Fibroblast of skin of back (primary cell): ENCODE measurements at places on chromosomes 6 and 20.
A peak's percentile ranks its signal among the peaks of the same experiment; 100 is the strongest.

DNA sequence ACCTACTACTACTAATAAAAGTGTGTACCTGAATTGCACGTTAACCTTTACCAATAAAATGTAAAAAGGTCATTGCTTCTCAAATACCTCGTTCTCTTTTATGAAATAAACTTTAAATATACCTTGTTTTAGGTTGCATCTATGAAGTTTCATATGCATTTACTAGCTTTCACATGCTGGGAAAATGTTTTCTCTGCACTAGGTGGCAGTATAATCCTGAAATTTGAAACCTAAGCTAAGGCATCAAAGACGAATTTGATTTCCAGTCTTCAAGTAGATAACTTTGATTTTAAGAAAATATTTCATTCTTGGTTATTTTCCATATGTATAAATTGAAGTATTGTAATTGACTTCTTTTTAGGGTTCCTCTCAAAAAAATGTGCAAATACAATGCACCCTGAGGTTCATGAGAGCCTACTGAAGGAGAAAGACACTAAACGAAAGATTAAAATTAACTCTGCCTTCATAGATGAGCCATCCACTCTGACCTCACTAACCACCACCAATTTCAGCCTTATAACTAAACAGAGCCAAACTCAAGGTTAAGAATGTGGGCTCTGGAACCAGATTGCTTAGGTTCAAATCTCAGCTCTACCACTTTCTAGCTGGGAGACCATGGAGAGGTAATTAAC lies 7.3 kb upstream of the COL9A1 start:
- peak; percentile 37 for DNase-seq

DNA sequence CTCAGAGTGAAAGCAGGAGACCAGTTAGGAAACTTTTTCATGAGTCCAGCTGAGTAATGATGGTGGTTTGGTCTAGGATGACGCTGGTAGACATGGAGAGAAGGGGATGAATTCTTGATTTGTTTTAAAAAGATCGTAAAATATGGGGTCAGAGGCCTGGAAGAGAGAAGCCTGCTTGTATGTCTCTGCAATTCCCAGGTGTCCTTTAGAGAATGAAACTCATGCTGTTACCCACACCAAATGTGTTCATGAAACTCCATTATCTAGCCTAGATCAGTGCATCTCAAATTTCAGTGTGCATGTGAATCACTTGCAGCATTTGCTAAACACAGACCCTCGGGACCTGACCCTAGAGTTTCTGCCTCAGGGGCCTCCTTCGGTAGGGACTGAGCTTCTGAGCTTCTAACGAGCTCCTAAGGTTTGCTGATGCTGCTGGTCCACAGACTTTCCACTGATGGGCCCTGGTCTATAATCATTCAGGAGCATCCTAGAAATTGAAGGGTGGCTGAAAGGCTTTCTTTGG lies 302.0 kb upstream of the PLCB4 start:
- no peak for DNase-seq

GRCh38 chr6:166105341-166106075 lies 62.1 kb downstream of the TBXT start:
- DNase-seq, result no peak

GRCh38 chr6:32086661-32087573 lies 22.2 kb downstream of the TNXB start:
- peak; percentile 76 for DNase-seq

GRCh38 chr6:7970616-7971015 lies 60.0 kb upstream of the TXNDC5 start:
- DNase-seq, result no peak

GRCh38 chr6:166437661-166438060 lies 54.9 kb upstream of the MPC1 start:
- DNase-seq, result no peak

DNA sequence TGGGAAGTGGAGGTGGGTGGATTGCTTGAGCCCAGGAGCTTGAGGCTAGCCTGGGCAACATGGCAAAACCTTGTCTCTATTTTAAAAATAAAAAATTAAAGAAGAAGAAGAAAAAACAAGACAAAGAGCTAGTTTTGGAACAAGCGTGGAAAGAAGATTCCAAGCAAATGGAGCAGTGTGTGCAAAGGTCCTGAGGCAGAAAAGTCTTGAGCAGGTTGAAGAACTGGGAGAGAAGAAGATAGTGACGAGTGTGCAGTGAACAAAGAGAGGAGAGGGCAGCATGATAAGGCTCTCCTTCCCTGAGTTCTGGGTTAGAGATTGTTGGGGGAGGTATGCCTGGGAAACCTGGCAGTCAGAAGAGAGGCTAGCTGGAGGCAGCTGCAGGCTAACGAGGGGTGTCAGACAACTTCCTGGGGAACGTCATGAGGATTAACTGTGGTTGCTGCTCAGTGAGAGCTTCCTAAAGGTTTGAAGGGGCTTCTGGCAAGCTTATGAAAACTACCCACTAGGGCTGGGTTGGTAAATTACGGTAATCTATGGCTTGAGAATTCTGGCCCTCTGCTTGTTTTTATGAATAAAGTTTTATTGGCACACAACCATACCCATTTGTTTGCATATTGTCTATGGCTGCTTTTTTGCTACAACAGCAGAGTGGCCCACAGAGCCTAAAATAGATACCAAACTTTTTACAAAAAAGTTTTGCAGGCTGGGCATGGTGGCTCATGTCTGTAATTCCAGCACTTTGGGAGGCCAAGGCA lies 128.9 kb downstream of the ZFP64 start:
- DNase-seq, result no peak

DNA sequence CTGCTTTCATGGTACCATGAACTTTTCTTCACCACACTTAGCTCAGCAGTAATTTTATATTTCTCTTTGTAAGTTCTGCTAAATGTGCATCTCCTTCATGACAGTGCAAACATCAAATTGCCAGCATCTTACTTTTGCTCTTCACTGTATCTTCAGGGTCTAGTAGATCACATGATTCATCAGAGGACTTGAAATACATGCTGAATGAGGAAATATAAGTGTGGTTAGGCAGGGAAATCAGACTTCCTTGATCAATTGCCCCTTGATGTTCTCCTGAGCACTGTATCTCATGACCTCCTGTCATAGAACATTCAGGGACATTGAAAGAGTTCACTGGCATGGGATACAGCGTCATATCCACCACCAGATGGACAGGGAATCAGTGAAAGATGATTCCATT lies 25.3 kb upstream of the POLR1H start:
- no peak for DNase-seq

DNA sequence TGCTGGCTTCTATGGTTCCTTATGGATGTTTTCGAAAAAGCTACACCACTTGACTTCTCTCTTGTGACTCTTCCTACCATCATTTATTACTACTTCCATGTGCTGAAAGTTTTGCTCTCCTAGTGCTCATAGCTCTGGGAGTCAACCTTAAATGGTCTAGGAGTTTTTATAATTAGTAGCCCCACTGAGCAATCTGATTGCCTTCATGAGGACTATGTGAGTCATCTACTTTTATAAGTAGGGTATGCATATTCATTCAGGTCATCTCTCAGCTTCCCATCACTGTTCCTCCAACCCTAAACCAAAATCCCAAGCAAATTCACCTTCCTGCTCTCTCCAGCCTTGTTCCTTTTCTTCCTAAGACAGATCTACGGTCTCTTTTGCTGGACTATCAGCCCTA lies 17.4 kb upstream of the FAXC start:
- DNase-seq, result no peak

GRCh38 chr20:44354979-44355497 lies 461 bp upstream of the HNF4A start:
- no peak for DNase-seq

DNA sequence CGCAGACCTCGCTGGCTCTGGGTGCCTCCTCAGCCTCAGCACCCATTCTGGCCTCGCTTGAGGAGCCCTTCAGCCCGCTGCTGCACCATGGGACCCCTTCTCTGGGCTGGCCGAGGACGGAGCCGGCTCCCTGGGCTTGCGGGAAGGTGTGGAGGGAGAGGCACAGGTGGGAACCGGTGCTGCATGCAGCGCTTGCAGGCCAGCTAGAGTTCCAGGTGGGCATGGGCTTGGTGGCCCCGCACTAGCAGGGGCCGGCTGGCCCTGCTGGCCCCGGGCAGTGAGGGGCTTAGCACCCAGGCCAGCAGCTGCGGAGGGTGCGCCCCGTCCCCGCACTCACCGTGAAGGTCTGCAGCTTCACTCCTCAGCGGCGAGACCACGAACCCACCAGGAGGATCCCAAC lies 30.4 kb downstream of the DEFB114 start:
- DNase-seq, result no peak

DNA sequence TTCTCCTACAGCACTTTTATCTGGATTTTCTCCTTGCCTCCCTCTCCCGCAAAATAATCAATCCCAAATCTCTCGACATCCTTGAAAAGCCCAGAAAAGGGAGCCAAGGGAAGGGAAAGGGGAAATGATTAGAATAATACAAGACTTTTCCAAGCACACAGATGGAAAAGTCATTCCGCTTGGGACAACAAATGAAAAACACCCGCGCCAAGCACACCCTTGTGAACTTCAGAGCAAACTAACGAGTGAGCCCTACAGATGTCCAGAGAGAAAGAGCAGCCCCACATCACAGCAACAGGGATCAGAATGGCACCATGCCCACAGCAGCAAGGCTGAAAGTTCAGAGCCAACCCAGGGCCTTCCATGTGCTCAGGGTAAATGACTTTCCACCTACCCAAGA lies 49.6 kb downstream of the NINL start:
- DNase-seq, result no peak

DNA sequence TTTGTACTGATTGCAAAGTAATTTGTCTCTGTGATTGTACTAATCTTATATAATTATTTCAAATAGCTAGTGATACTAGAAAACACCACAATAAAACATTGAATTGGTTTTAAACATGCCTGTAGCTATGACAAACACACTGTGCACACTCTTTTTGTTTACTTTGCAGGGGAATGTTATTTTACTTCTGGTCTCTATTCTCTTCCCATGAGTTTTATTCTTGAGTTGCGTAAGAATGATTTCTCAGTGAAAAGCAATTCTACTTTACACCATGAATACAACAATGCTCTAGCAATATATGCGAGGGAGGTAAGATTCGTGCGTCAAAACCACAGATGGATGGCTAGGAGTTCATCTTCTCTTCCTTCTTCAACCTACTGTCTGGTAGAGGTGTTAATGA lies 68.4 kb upstream of the PHACTR1 start:
- DNase-seq, result no peak

DNA sequence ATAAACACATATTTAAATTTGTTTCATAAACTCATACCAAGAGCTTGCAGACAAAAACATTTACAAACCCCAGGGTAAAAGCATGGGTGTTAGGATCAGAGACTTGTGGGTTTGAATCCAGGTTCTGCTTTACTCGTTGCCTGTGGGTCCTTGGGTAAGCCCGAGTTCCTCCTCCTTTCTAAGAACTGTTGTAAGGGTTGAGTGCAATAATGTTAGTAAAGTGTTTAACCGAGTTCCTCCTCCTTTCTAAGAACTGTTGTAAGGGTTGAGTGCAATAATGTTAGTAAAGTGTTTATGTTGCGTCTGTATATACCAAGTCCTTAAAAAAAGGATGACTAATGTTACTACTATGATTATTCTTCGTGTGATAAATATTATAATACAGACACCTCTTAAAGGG lies 18.7 kb downstream of the CCDC170 start:
- DNase-seq, result no peak

GRCh38 chr20:16438100-16438499 lies 135.1 kb downstream of the KIF16B start:
- DNase-seq, result no peak

DNA sequence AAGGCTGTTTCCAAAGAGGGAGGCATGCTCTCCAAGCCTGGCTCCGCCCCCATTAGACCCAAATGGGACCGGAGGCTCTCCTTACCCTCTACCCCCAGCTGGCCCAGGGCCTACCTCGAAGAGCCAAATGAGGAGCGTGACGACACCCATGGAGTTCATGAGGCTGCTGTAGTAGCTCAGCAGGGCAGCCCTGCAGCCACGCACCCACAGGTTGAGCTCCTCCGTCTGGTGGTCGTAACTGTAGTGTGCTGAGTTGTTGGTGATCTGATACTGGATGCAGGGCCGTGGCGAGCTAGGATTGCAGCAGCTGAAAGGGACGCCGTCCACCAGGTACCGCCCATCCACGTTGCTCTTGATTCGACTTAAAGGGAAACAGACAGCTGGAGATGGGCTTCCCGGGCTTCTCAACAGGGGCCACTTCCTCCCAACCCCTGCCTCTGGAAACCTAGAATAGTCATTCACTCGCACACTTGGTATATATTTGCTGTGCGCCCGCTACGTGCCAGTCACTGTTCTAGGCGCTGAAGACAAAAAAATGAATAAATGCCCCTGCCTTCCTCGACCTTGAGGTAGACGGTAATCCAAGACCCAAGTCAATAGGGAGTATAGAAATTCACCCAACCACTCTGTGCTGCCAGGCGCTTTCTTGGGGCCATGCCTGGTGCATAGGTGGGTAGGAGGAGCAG lies 18.0 kb downstream of the PRPH2 start:
- no peak for DNase-seq

DNA sequence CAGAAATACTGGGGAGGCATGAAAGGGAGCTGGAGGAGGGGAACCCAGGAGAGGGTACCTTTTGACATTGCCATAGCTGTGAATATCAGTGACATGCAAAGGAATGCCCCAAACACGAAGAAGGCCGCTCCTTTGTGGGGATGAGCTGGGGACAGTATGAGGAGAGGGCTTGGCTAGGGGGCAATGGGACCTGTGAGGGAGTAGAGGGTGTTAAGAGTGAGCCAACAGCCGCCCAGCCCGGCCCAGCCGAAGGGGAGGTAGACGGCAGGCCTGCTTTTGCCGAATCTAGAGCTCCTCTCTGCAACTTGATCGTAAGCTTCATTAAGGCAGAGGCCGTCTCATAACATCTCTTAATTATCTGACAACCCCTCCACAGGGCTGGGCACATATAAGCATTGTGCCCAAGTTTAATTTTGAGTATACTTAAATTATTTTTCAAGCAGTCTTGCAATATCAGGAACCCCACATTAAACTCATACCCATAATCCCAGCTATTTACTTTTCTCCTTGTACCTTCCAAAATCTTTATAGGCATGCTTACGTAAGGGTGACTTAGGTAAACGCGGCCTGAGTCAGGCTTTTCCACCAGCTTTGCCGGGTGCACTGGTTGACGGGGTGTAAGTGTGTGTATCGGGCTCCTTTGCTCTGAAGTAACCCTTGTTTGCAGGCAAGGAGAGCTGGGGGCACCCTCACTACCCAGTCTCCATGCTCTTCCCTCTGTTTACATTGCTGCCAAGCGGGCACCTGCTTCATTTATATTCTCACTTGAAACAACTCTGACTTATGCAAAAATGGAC lies 24.9 kb upstream of the VEGFA start:
- no peak for DNase-seq

DNA sequence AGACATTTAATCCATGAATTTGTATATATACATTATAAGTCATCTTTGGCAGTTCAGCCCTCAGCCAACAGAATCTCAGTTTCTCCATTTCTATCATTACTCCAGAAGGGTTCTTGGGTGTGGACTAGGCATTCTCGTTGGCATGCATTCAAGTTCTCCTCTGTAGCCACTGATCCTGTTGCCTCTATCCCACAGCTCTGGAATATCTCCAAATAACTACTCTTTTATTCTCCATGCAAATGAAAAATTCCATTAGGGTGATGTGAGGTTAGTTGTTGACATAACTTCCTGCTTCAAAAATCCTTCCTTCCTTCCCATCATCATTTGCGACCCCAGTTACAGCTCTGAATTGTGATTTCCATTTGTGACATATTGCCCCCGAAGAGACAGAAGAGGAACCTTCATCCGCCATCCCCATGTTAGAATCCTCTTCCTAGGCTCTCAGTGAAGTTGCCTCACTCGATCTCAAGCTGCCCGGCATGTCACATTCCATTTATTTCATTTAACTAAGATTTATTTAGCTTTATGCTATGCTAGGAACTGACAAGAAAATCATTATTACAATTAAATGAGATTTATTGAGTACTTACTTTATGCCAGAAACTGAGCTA lies 93.7 kb upstream of the EDN1 start:
- DNase-seq, result peak; percentile 94

GRCh38 chr6:84103029-84103428 lies 69.5 kb downstream of the MRAP2 start:
- peak; percentile 49 for DNase-seq
